ENCODE measurements at places on chromosomes 2 and 18.

DNA sequence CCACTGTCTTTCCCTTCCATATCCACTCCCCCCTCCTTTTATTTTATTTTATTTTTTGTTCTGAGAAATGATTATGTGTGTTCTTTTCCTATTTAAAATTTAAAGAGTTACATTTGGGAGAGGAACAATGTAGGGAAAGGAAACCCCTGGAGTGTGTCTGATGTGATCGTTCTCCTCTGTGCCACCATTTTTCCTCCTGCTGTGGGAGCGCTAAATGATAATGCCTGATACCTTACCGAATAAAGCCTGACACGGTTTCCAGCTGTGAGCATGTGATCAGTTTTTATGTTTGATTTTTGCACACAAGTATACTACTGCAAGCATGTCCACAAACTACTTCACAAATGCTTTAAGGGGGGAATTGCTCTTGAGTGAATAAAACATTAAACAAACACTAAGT, 317.8 kb upstream of the FANCL start:
- no peak for DNase-seq

GRCh38 chr18:68467957-68468356, 247.0 kb downstream of the TMX3 start:
- DNase-seq = no peak

DNA sequence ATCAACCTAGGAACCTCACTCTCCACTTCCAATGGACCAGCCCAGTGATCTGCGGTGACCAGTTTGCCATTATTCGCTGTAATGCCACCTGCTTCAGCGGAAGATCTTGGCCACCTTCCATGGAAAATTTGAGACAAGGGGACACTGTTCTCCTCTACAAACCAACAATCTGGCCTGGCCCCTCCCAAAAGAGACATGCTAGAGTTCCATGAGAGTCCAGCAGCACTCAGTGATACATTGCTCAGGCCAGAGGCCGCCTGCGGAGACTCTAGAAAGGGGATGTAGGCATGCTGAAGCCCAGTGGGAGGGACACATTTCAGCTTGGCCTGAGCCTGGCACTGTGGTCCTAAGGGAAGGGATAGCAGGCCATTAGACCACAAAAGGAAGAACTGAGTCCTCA, 58.3 kb downstream of the COL6A3 start:
- DNase-seq = no peak

- no peak for DNase-seq
These were observed 8.5 kb downstream of the FAM117B start for GRCh38 chr2:202643012-202643858.

GRCh38 chr2:25939257-25939668, 43.0 kb downstream of the KIF3C start:
- DNase-seq = peak; percentile 18

DNA sequence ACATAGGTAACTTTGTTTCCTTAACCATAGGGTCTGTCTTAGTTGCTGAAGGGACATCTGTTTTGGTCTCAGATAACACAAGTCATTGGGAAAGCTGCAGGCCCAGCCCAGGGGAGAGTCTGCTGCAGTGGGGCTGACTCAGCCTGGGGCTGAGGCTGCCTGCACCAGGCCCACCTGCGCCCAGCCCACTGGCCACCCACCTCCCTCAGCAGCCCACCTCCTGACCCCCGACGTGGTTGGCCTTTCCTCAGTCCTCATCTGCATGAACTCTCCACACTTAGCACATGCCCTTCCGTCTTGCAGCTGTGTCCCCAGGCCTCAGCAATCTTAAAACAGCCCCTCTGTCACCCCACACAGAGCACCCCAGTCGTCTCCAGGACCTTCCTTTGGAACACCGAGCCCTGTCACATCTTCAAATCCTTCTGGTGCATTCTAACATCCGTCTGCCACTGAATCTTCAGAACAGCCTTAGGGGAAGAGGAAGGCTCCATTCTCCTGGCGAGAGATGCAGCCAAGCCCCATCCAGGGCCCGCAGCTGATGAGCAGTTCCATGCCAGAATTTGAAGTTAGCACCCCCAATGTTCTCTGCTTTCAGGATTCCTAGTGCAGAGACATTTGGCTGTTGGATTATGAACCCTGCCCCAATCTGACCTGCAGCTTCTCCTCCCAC, 231.4 kb downstream of the SEPTIN10 start:
- DNase-seq = no peak

DNA sequence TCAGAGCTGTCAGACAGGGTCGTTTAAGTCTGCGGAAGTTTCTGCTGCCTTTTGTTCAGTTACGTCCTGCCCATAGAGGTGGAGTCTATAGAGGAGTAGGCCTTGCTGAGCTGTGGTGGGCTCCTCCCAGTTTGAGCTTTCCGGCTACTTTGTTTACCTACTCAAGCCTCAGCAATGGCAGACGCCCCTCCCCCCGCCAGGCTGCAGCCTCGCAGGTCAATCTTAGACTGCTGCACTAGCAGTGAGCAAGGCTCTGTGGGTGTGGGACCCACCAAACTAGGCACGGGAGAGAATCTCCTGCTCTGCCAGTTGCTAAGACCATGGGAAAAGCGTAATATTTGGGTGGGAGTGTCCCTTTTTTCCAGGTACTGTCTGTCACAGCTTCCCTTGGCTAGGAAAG, 86.5 kb downstream of the EFEMP1 start:
- DNase-seq = no peak
